ENCODE measurements at places on chromosomes 6 and 20.

DNA sequence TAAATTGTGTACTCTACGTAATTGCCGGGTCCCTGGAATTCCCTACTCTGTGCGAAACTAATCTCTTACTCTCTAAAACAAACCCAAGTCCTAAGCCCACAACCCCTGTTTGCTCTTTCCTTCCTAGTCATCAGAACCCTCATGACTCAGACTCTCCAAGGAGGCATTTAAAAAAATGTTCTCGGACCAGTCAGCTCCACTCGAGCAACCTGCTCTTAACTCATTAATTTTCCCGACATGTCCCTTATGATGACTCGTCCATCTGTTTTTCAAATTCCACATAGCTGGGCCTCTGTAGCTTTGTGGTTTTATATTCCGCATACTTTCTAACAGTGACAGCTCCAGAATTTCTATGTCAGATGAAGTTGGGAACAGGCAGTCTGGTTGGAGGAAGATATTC lies 2.6 kb upstream of the MUC22 start:
- no peak for DNase-seq

DNA sequence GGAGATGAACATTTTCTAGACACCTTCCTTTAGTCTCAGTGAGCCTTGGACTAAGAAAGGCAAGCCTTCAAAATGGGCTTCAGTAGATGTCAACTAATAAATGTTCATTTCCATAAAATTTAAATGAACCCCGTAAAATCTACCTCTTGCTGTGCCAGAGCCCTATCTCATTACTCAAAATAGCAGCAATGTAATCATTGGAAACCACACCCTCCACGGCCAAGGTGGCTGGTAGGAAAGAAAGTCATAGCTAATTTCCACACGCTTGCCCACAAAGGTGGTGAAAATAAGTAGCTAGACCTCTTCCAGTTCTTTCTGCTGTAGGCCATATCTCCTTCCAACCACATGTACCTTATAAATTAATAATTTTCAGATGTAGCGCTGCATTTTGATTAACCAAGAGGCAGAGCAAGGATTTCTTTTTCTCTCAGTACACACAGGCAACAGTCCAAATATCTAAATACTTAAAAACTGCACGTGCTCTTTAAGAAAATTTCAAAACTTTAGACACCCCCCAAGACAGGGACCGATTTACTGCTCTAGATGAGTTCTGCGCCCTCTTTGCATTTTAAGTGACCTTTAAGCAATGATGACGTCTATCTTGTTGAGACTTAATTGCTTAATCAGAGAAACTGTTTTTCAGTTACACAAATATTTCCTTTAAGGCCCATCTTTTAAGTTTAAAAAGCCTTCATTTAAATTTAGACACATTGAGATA lies 290.8 kb downstream of the ZNF217 start:
- no peak for DNase-seq

DNA sequence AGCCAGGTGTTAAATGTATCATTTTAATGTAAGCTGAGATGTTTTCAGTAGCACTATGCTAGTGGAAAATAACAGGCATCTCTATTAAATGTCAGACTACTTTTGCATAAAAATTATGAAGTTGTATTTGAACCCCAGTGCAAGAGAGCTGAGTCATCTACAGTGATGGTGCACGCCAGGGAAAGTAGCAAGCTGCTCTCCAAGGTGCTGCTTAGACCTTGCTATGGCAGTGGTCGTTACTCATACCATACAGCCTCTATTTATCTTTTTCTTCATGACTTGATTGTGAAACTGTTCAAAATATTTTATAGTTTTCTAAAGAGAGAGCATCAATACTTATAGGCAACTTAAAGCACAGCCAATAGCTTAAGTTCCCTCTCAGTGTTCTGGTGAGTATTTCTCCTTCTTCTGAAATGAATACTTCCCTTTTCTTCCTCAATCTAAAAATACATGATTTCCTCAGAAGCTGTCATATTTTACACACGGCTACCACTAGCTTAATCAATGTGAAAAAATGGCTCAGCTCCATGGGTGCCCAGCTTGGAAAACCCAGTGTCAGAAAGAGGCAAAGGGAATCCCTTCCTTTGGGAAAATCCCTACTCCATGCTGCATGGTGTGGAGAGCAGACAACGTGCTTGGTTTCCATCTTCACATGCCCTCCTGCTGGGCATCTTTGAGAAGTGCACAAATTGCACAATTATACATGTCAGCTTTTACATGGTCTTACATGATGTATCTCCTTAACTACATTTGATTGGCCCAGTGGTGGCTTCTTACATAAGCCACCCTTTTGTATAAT lies 105.6 kb downstream of the ELOVL4 start:
- no peak for DNase-seq

GRCh38 chr20:836190-836589 lies 2.7 kb downstream of the FAM110A start:
- DNase-seq = no peak

- DNase-seq = no peak
These were observed 2.1 kb downstream of the SLC12A5 start for GRCh38 chr20:46031014-46031569.

DNA sequence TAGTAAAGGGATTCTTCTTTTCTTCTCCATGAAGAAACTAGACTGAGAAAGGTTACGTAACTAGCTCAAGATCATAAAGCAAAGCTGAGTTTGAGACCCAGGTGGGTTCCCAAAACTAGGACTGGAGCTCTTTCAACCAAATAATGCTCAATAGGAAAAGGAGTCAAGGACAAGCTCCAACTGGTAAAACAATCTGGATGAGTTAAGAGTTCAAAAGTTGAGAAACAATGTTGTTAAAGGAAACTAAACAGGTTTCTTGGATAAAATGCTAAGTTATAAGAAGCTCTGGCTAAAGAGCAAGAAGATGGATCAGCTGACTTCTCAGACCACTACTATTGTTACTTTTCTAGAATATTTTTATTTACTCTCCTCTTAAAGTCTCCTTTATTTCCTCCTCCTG lies 137.3 kb downstream of the MMS22L start:
- no peak for DNase-seq

GRCh38 chr6:31498748-31499147 lies 803 bp downstream of the MICB start:
- no peak for DNase-seq

DNA sequence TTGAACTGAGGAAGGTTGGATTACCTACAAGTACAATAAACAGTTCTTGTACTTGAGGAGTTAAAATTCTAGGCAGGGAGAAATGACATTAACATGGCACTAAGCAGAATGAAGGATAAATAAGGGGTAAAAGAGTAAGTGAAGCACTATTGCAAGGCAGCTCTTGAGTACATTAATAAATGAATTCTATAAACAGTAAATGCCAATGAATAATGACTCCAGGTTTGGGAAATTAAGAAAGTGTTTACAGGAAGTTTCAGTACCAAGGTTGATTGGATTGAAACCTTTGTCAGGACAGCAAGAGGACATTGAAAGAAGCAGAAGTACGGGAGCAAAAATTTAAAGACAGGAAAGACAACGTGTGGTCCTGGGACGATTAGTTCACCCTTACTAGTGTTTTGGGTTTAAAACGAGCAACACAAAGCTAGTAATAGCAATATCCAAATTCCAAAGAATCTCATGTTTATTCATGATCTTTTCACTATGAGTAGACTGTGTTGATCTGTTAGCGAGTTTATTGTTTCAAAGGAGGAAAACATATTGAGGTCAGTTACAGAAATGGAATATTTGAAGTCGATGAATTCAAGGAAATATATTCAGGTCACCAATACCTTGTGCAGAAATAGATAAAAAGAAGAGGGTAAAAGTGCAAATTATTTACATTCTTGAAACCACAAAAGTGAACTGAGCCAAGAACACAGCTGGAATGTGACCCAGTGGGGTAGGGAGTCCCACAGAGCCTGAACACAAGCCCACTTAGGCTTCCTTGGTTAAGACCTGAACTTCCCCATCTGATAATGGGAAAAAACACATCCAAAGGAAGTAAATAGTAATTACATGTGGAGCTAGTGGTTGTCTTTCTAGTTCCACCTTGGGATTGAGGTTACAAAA lies 80.8 kb downstream of the MKKS start:
- no peak for DNase-seq

GRCh38 chr20:59385480-59385879 lies 85.1 kb downstream of the EDN3 start:
- no peak for DNase-seq

DNA sequence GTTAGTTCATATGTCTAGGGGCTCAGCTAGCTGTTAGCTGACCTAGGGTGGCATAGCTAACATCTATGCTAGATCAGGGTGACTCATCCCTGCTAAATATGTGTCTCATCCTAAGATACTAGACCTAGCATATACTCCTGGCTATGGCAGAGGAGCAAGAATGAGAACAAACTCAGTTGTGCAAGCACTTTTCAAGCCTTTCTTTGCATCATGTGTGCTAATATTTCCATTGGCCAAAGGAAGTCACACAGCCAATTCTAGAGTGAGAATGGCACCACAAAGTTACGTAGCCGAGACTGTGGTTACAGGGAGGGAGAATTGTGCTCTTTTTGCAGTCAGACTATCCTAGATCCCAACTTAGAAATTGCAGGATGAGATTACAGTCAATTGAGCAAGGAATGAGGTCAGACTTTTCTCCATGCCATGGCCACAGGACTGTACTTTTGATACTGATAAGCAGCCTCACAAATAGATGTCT lies 78.7 kb downstream of the PLCB4 start:
- DNase-seq = no peak

DNA sequence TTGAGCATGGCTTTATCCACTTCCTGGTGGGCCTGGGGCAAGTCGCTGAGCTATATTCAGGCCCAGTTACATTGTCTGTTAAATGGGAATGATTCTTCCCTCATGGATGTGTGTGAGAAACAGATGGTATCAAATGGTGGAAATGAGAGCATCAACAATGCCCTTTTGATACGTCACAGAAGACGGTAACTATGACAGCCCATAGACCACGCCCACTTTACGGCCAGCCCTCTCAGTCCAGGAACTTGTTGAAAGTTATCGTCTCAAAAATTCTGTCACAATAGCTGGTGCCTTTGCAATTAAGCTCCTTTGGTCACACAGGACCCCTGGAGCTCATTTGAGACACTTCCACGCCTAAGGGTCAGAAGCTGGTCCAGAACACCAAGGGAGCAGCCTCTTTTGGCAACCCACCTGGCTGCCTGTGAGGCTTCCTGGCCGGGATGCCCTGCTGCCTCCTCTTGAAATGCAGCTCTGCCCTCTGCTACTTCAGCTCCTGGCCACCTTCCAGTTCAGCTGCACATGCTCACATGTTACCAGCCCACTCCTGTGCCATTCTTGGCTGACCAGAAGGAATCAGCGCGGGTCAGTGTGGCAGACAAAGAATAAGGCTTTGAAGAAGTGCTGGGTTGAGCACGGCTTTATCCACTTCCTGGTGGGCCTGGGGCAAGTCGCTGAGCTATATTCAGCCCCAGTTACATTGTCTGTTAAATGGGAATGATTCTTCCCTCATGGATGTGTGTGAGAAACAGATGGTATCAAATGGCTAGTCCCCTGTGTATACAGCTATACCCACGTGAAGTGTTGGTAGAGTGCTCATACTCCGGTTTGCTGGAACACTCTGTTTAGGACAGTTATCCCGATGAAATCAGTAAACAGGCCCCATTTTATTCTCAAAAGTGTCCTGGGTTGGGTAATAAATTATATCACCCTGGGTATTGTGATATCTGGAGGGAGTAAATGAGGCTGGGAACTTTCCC lies 199.2 kb upstream of the SUPT3H start:
- DNase-seq = no peak

GRCh38 chr6:89297695-89298351 lies 17.3 kb downstream of the GABRR2 start:
- DNase-seq = peak; percentile 36

DNA sequence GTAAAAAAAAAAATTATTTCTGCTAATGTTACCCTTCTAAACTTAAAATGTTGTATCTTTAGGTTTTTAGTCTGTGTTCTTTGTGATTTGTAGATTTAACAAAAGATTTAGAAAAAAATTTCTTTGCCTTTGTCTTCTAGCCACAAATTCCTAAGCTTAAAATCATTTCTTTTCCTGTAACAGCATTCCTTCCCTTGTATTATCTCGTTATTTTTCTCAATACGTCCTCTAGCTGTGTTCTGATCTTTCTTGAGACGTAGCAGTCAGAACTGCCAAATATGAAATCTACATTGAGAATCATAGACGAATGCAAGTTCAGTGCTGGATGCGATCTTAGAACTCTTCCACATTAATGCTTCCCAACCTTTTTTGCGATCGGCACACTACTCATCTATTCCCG lies 283.1 kb downstream of the UTRN start:
- no peak for DNase-seq

- DNase-seq = no peak
These were observed 208.9 kb downstream of the IBTK start for GRCh38 chr6:82038631-82039030.

- DNase-seq = peak; percentile 29
These were observed 97.7 kb downstream of the KCNB1 start for GRCh38 chr20:49384437-49385434.

DNA sequence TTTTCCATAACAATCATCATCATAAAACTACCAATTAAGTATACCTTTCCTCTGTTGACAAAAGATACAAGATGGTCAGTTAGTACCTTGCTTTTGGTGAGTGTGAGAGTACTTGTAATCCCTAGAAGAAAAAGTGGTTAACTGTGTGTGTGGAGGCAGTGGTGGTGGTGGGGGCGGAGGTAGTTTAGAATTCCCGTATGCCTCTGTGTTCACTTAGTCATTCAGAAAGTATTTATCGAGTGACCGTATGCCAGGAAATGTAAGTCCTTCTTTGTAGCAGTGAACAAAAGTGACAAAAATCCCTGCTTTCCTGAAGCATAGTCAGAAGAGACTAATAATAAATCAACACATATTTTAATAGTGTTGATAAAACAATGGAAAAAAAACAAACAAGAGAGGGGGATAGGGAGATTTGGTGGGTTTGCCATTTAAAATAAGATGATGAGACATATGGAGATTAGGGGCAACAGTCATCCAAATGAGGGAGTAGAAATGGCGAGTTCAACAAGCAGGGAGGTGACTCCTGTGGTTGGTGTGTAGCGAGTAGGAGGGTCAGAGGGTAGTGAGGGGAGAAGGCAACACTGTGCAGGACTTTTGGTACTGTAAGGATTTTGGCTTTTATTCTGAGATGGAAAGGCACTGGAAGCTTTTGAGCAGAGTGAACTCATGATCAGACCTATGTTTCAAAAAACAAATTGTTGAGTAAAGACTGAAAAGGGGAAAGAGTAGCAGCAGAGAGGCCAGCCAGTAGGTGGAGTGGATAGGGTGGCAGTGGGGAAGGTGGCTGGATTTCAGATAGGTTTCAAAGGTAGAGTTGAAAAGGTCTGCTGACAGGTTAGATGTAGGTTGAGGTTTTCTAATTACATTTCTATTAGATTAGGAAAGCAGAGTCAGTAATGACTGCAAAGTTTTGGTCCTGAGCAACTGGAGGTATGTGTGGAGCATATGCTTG lies 40.3 kb upstream of the SIM1 start:
- DNase-seq = no peak
